ENCODE measurements at places on chromosomes 3 and 15.
A peak's percentile ranks its signal among the peaks of the same experiment; 100 is the strongest.

- DNase-seq = no peak
These were observed 43.6 kb upstream of the PLXNA1 start for GRCh38 chr3:126939338-126939718.

DNA sequence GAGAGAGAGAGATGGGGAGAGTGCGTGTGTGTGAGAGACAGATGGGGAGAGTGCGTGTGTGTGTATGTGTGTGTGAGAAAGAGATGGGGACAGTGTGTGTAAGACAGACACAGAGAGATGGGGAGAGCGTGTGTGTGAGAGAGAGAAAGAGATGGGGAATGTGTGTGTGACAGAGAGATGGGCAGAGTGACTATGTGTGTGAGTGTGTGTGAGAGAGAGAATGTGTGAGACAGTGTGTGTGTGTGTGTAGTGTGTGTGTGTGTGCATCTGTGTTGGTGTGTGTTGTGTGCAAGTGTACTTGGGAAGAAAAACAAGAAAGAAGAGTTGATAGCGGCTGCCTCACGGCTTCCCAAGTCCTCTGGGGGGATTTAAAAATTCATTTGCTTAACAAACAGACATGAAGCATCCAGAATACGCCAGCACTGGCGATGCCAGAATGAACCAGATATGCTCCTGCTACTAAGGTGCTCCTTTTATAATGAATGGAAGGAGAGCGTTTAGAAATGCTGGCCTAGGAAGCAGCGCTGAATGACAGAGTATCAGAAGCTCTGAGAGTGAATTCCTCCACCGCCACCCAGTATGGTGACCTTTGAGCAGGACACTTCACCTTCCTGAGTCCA is 186.1 kb upstream of the TSC22D2 start:
- DNase-seq = no peak

DNA sequence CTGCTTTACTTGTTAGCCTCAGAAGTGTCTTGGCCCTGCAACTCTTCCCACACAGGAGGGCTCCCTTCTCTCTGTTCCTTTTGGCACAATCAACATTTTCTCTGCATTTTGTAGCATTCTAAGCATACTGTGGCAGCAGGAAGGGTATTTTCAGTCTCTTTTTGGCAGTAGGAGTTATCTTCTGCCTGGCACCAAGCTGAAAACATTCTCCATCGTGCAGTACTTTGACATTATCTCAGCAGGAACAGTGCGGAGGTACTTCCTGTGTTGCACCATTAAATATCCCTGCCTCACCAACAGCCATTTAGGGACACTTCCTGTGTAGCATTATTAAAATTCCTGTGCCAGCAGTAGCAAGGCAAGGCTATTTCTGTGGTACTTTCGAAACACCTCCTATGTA is 233.2 kb upstream of the SEMA6D start:
- DNase-seq = no peak

DNA sequence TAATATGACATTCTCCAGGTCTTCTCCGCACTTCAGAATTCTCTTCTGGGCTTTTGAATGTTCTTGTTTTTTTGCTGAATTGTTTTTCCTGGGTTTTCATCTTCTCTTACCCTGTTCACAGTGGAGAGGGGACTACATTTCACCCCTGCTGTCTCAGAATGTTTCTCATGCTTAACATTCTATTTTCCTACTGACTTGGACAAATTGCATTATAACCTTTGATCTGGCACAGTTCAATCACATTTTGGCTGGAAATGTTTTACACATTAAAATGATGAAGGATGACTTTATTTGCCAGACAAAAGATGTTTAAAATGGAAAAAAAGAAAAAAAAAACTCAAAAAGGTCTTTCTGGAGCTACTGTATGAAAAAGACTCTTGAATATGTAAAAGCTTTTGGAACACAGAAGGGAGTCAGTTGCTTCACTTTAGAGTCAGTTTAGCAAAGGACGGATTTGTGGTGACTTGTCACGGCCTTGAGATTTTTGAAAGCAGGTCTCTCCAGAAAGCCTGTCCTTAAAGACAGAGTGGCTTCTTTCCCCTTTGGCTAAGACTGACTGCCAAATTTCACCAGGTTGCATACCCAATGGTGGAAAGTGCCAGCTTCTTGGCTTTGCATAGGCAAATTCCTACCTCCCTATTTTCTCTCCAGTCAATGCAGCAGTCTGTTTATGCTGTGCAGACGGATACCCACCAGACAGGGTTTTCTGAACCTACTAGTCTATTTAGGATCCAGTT is 401.0 kb upstream of the TBL1XR1 start:
- peak; percentile 18 for DNase-seq

GRCh38 chr15:62277816-62278394 is 112.8 kb upstream of the C2CD4B start:
- DNase-seq = no peak

- peak; percentile 11 for DNase-seq
These were observed 272.0 kb downstream of the KLF13 start for GRCh38 chr15:31598620-31599019.

DNA sequence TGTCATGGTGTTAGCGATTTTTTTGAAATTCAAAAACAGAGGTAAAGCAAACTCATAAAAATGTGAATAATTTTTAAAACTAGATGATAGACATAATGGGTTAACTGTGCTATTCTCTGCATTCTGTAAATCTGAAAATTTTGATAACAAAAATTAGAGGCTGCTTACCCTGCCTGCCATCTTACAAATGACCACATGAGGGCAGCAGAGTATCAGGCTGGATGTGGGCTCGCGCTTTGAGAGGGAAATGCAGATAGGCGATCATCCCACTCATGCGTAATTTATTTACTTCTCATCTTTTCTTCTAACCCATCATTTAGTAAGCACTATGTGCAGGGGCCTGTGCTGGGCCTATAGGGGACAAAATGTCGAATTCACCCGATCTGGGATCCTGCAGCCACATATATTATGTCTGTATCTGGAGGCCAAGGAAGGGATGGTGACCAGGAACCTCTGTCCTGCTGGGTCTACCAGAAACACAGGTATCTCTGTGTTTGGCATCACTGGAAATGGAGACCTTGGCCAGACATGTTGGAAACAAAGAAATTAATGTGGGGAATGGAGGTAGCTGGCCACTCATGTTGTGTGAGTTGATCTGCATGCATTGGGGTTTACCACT is 7.8 kb upstream of the RAD18 start:
- peak; percentile 75 for DNase-seq

DNA sequence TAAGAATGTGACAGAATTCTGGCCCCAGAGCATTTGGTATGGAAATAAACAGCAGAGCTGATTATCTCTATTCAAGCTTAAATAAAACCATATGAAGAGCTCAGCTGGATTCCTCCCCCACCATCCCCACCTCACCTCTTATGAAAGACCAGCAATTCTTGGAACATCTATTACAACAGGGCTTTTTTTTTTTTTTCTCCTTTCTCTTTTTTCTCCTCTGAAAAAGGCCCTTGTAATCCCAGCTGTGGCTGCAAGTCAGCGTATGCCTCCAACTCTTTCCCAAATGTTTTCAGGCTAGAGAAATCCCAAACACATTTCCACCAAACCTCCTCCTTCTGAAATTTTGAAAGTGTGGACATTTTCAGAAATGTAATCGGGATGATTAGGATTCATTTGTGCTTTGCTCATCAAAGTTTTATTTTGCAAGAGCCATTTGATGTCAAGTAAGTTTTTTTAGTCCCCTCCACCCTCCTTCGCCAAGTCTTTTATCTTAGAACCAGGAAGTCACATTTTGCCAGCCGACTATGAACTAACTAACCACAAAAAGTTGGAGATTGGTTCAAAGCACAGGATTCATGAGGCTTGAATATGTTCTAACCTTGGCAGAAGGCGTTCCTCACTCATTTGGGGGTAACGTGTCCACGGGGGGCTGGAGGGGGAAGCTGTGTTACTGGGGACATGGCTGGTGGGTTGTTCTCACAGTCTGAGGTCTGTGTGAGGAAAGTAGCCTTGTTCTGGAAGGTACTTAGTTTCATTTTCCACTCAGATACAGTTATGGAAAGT is 142.0 kb upstream of the PDZRN3 start:
- DNase-seq = peak; percentile 11

DNA sequence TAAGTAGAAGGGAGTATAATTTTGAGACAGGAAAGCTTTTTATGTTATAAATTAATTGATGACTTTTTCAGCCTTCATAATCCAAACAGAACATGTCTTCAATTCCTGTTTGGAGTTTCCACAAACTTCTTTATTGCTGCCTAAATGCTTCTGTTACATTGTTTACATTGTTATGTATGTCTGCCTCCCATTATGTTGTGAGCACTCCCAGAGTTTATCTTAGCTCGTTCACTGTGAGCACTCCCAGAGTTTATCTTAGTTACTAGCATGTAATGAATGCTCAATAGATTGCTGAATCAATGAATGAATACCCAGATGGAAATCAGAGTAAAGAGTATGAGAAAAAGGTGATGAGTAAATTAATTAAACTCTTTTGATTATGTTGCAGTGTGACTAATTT is 1178.0 kb downstream of the ROBO1 start:
- DNase-seq = no peak

DNA sequence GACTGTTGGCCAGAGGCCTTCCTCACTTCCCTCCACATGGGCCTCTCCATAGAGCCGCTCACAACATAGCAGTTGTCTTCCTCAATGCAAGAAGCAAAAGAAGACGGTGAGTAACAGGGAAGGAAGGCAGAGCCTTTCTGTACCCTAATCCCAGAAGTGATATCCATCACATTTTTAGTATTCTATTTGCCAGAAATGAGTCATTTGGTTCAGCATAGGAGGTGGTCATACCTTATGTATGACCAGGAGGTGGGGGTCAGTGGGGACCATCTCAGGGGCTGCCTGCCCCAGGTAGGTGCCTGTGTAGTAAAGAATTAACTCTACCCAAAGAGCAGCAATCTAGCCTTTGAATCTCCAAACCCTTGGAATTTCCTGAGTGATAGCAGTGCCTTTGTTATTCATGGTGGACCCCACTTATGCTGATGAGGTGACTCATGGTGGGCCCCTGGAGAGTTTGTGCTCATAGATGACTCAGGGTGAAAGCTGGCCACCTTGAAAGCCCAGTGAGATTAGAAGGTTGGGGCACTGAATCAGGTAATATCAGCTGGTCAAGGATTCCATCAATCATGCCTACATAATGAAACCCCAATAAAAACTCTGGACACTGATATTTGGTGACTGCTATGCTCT is 323.9 kb upstream of the IGF1R start:
- no peak for DNase-seq

DNA sequence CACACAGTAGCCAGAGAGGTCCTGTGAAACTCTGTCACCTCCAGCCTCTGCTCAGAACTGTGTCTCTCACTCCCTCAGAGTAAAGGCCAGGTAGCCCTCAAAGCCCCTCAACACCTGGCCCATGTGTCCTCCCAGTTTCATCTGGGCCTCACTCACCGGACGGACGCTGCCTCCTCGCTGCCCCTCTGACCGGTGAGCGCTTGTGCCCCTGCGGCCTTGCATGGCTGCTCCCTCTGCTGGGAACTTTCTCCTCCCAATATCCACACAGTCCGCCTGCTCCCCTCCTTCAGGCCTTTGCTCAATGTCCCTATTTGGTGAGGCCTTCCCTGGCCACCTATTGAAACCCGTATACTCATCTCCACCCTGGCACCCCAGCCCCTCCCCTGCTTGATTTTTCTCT is 36.8 kb upstream of the TRH start:
- no peak for DNase-seq

DNA sequence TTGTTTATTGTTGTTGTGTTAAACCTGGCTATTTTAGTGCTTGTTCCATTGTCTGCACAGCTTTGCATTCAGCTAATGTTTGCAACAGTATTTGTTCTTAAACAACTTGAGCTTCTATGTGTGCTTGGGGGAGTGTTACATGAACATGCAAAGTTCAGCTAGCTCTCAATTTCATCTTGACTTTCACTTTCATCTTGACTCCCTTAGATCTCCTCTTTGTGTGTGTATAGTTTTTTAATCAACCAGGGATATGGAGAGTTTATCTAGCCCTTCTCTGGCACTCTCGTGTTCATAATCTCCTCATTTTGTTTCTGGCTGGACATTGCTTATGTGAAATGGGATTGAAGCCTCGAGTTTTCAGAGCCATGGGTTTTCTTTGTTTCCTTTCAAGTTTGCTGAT is 212.4 kb upstream of the ZBTB20 start:
- DNase-seq = no peak

- DNase-seq = no peak
These were observed 618.7 kb downstream of the SI start for GRCh38 chr3:164459521-164460151.

- peak; percentile 35 for DNase-seq
These were observed 11.4 kb downstream of the XPC start for GRCh38 chr3:14166877-14167603.

DNA sequence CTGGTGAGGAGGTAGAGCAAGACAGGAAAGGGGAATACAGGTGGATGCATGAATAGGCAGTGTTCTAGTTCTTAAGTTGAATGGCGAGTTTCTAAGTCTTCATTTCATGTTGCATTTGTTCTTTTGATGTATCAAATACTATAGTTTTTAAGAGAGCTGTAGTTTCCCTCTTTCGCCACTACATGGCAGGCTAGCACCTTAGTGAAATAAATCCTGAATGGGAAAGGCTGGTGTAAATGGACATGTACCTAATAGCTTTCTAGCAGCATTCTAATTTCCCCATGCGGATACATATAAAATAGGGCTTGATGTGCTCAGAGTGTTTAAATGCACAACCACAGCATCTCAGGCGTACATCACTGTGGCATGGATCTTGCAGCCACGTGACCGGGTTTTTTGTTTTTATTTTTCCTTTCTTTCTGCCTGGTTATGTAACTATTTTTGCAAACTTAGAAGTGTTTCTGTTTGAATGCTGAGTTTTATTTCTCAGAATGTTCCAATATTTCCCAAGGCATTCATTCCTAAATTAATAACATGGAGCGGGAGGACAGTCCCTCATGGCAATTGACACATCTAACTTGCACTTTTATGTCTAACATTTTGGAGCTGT is 23.5 kb upstream of the CLN6 start:
- DNase-seq = peak; percentile 89

GRCh38 chr3:3603351-3603750 is 195.9 kb upstream of the LRRN1 start:
- peak; percentile 52 for DNase-seq

DNA sequence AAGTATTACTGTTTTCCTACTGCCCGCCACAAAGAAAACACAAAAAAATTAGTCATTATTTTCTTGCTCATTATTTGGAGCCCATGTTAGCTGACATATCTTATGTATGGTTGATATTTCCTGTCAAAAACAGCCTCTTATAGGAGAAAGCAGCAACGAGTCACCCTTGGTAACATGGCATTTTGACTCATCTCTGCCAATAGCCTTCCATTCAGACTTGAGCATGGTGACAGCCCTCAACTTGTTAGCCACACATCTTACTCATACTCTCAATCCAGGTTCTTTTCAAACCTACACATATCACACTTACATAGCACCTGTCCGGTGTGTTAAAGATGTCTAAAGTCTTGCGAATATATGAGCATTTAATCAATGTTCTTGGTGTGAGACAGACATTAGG is 109.4 kb upstream of the SAMMSON start:
- peak; percentile 27 for DNase-seq

- peak; percentile 7 for DNase-seq
These were observed 341.4 kb downstream of the OTOL1 start for GRCh38 chr3:161838021-161838420.

DNA sequence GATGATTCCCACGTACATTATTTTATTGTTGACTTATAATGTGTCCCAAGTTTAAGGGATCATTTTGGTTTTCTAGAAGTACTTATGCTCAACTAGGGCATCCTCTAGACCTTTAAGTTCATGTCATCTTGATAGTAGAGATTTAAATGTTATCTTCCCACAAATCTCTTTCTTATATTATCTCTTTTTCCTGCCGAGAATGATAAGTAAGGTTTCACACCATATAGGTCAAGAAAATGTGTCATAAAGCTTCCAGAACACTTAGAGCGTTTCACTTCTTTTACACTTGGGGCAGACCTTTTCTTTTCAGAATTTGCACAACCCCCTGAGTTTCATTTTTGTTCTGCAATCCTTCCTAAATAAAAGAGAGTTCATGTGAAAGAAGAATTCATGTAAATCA is 142.0 kb upstream of the CBLB start:
- no peak for DNase-seq
